ENCODE measurements at places on chromosomes 3 and 15. TPM values are rescaled to one million over a fixed set of nuclear protein-coding genes. Genes with fewer than 3 reads are reported as not detected.
A peak's percentile ranks its signal among the peaks of the same experiment; 100 is the strongest.

- peaks cover 21% of the 10 kb centered on the region for H3K4me1 ChIP-seq
- H3K27me3 ChIP-seq: no peaks in the 10 kb centered on the region
- peak overlapping the region; percentile 84 for H3K27ac ChIP-seq
- peak; percentile 73 for DNase-seq
Measured at GRCh38 chr15:89665449-89666181, 10.3 kb upstream of the KIF7 start.

DNA sequence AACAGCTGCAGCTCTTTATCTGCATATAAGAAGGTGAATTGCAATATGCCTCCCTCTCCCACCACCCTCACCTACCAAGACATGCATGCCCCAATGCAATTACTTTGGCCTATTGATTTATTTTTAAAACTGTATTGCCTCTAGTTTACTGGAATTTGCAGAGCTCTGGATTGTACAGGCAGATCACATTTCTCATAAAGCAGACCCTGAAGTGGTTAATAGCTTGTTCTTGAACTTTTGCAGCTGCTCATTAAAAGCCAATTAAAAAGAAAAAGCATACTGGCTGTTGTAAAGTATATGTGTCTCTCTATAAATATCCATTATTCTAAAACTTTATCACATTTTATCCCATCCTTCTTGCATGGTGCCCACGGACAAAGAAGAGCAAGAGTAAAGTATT lies 221.5 kb upstream of the TOPAZ1 start:
- DNase-seq: no peak
- peaks cover 43% of the 10 kb centered on the region for H3K27me3 ChIP-seq
- no peak overlapping the region for H3K27ac ChIP-seq
- H3K36me3 ChIP-seq: no peaks in the 10 kb centered on the region
- peaks cover 8% of the 10 kb centered on the region for H3K4me1 ChIP-seq
- H3K4me3 ChIP-seq: no peak overlapping the region

RASGRF1 gene
- total RNA-seq: 82.6 TPM

- H3K27ac ChIP-seq: no peak overlapping the region
- H3K27me3 ChIP-seq: no peaks in the 10 kb centered on the region
- no peak for DNase-seq
- no peaks in the 10 kb centered on the region for H3K4me1 ChIP-seq
Measured at GRCh38 chr3:106829206-106829605, 548.0 kb upstream of the CCDC54 start.

DNA sequence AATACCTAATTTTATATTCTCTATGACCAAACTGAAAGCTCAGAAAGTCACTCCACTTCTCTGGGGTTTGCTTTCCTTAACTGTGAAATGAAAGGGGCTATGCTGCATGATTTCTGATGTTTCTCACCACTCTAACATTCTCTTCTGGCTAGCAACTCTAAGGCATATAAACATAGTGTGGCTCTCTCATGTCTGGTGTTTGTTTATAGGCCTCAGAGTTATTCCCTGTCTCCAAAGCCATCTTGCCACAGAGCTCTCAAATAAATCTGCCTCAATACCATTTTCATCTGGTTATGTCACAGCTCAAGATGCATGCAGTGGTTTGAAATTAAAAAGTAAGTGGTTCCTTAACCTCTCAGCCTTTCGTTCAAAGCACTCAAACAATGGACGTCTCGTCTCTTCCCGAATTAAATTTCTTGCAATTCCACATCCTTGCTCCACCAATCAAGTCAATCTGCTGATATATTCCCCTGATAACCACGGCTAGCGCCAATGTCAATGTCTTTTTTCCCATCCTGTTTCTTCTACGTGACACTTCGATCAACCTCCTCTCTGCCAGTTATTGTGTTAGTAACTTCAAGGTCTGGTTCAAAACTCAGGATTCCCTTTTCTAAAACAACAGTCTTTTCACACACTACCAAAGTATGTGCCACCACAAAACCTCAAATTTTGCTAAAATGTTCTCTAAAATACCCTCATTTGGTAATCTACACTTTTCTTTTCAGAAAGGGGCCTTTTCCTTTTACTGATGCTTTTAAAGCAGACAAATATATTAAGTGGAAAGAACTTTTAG lies 16.0 kb downstream of the TOMM70 start:
- no peaks in the 10 kb centered on the region for H3K4me1 ChIP-seq
- H3K27ac ChIP-seq: no peak overlapping the region
- DNase-seq: no peak

GRCh38 chr3:3589715-3590130 lies 209.5 kb upstream of the LRRN1 start:
- H3K36me3 ChIP-seq: no peaks in the 10 kb centered on the region
- H3K27me3 ChIP-seq: no peaks in the 10 kb centered on the region
- H3K27ac ChIP-seq: no peak overlapping the region
- no peak overlapping the region for H3K4me3 ChIP-seq
- DNase-seq: no peak

SHISA5 gene
- total RNA-seq: 187 TPM

CHST13 gene
- 1.5 TPM for total RNA-seq

RTF1 gene
- 27.1 TPM for total RNA-seq

GRCh38 chr15:39793923-39794322 lies 11.3 kb upstream of the FSIP1 start:
- no peak overlapping the region for H3K4me3 ChIP-seq
- no peaks in the 10 kb centered on the region for H3K4me1 ChIP-seq
- H3K27me3 ChIP-seq: no peaks in the 10 kb centered on the region

GRCh38 chr15:94477913-94478553 lies 246.7 kb downstream of the MCTP2 start:
- peaks cover 41% of the 10 kb centered on the region for H3K36me3 ChIP-seq
- DNase-seq: no peak
- no peaks in the 10 kb centered on the region for H3K27me3 ChIP-seq
- H3K4me1 ChIP-seq: no peaks in the 10 kb centered on the region
- no peak overlapping the region for H3K4me3 ChIP-seq
- H3K27ac ChIP-seq: no peak overlapping the region

GRCh38 chr3:62982795-62983455 lies 107.7 kb upstream of the CADPS start:
- no peaks in the 10 kb centered on the region for H3K36me3 ChIP-seq
- H3K27me3 ChIP-seq: no peaks in the 10 kb centered on the region
- H3K4me1 ChIP-seq: no peaks in the 10 kb centered on the region
- no peak for DNase-seq

DNA sequence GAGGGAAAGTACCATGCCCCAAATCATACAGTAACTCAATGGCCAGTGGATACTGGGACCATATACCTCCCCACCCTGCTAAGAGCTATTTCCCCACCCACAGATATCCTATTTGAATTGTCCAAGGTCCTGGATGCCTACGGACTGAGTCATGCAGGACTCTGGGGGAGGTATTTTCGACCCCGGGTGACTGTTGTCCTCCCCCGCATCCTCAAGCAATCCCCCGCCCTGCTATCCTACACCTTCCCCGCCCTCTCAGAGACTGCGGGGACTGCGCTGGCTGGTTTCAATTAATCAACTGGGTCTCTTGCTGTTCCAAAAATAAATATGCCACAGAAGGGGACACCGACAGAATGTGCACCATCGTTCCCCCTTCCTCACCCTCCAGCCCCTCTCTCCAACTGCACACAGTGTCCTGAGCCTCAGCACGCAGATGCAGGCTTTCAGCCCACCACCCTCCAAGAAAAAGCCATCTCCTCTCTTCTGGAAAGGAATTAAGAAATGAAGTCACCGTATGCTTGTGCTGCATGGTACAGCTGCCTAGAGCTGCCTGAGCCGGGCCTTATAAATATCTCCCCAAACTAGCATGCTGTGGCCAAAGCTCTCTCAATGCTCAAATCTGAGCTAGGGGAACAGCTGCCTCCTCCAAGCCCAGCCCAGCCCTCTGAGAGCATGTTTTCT lies 8.1 kb downstream of the CAV3 start:
- no peaks in the 10 kb centered on the region for H3K36me3 ChIP-seq
- no peak overlapping the region for H3K4me3 ChIP-seq
- H3K27me3 ChIP-seq: no peaks in the 10 kb centered on the region
- no peaks in the 10 kb centered on the region for H3K4me1 ChIP-seq
- DNase-seq: no peak

EXD1 gene
- total RNA-seq: not detected

DNA sequence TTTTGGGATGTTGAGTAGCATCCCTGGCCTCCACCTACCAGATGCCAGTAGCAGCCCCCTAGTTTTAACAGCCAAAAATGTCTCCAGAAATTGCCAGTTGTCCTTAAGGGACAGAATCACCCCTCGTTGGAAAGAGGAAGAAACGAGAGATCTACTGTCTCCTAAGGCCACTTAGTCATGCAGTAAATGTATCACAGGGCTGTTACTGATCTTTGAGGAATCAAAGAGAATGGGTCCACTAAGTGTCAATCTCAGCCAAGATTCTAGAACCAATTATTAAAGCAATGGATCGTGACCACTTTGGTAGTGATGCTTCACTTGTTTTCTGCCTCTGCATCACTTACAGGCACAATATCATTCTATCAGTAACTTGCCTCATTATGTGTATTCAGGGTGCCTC lies 26.4 kb downstream of the POLG start:
- DNase-seq: no peak
- no peak overlapping the region for H3K27ac ChIP-seq
- no peaks in the 10 kb centered on the region for H3K4me1 ChIP-seq

ADPRH gene
- total RNA-seq: 32.0 TPM

GOLGA6B gene
- total RNA-seq: not detected

DNA sequence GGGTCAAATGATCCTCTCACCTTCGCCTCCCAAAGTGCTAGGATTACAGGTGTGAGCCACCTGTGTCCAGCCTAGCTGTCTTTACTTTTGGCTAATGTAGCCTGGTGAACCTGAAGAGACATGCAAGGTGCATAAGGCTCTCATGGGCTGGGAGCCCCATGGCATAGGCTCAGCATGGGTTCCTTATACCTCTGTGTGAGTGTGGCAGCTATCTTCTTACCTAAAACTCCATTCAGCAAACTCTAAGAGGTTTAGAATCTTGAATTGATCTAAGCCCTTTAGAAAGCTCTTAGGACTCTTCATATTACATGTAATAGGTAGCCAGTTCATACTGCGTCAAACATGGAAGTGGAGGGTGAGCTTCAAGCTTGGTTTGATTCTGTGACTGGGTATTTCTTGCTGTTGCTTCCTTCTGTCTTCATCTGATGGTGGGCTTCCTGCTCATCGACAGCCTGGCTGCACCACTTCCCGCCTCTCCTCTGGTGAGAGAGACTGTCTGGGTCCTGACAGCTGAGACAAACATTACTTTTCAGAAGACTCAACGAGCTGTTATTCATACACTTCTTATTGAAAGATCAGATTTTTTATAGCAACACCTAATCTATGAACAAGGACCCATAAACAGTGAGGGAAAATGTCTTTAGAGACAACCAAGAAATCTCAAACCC lies 19.2 kb upstream of the TKT start:
- H3K4me3 ChIP-seq: no peak overlapping the region
- H3K27me3 ChIP-seq: no peaks in the 10 kb centered on the region
- peaks cover 11% of the 10 kb centered on the region for H3K4me1 ChIP-seq
- H3K36me3 ChIP-seq: no peaks in the 10 kb centered on the region

- H3K4me3 ChIP-seq: no peak overlapping the region
- H3K27ac ChIP-seq: no peak overlapping the region
- H3K4me1 ChIP-seq: peaks cover 25% of the 10 kb centered on the region
- DNase-seq: no peak
- no peaks in the 10 kb centered on the region for H3K27me3 ChIP-seq
Measured at GRCh38 chr3:99882436-99883137, 64.9 kb downstream of the CMSS1 start.

PRTG gene
- 10.5 TPM for total RNA-seq

GRCh38 chr15:60673166-60673565 lies 194.2 kb upstream of the ICE2 start:
- no peak for DNase-seq
- H3K36me3 ChIP-seq: no peaks in the 10 kb centered on the region
- H3K27me3 ChIP-seq: no peaks in the 10 kb centered on the region
- H3K4me3 ChIP-seq: no peak overlapping the region
- H3K27ac ChIP-seq: no peak overlapping the region

DNA sequence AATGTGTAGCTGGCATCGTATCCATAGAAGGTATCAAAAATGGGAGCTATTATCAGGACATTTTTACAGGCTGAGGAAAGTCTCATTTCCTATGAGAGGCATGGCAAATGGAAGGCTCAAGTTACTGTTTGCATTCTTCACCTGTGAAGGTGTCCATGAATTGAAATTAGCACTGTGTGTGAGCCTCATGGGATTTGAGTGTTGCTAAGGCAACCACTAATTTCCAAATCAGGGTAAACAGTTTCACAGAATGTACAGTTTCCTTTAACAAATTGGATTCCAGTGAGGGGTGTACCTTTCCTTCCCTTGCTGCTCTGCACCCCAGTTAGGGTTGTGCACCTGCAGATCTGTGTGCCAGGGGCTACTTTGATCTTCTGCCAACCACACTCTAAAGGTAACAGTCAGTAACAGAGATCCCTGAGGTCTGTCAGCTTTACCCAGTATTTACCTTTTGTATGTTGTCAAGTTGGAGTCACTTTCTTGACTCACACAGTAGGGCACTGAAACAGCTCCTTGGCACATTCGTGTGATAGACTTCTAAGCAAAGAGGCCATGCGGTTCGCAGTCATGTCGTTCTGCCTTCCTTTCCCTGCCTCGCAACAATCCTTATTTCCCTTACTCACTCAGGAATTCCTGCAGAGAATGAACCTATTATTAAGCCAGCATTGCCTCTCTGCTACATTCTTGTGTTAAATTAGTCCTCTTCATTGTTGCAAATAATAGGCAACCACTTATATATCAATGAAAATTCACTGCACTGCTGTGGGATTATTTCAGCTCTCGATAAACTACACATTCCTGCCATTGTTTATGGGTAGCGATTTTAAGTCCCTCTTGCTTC lies 129.8 kb upstream of the GBE1 start:
- H3K4me1 ChIP-seq: no peaks in the 10 kb centered on the region
- DNase-seq: no peak
- H3K36me3 ChIP-seq: no peaks in the 10 kb centered on the region
- no peak overlapping the region for H3K4me3 ChIP-seq
- H3K27me3 ChIP-seq: no peaks in the 10 kb centered on the region
- H3K27ac ChIP-seq: no peak overlapping the region
